ENCODE measurements at places on chromosomes 3 and 15.

- no peak for DNase-seq
Observed at GRCh38 chr15:97009031-97009431, 678.5 kb downstream of the NR2F2 start.

DNA sequence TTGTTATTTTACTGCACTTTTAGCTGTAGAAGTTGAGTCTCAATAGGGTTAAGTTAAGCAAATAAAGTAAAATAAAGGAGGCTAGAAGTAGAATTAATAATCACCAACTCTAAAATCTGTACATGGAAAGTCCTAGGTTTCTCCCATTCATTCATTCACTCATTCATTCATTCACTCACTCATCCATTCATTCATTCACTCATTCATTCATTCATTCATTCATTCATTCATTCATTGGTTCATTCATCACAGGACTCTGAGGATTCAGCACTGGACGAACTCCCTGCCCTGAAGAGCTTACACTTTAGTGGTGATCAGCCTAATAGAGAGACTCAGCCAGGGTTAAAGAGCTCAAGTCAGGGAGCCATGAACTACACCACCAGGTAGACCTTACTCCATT is 4.5 kb upstream of the LSG1 start:
- no peak for DNase-seq

DNA sequence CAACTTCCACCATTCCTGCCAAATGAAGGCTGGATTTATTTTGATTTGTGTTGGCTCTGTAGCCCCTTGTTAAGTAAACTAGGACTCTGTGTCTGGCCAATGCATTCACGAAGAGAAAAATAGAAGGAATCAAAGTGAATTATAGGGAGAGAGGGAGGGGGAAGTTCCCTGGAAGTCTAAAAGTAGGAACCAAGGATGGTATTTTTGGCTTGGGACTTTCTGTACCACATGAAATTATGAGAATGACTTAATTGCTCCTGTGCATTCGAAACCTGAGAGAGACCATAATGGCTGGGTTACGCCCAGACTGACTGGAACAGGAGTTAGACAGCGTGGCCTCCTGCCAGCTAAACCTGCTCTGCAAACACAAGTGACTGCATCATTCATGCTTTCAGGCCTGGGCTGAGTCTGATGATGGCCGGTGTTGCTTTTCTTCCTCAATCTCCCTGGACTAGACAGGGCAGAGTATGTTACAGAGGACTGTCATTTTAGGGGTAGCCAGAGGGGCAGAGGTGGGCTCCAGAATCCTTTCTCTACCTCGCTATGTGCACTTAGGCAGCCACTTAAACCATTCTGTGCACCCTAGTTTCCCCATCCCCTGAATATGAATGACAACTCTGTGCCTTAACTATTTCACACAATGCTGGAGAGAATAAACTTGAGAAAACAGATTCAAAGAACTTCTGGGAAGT is 58.9 kb downstream of the MYO1E start:
- DNase-seq: peak; percentile 82

DNA sequence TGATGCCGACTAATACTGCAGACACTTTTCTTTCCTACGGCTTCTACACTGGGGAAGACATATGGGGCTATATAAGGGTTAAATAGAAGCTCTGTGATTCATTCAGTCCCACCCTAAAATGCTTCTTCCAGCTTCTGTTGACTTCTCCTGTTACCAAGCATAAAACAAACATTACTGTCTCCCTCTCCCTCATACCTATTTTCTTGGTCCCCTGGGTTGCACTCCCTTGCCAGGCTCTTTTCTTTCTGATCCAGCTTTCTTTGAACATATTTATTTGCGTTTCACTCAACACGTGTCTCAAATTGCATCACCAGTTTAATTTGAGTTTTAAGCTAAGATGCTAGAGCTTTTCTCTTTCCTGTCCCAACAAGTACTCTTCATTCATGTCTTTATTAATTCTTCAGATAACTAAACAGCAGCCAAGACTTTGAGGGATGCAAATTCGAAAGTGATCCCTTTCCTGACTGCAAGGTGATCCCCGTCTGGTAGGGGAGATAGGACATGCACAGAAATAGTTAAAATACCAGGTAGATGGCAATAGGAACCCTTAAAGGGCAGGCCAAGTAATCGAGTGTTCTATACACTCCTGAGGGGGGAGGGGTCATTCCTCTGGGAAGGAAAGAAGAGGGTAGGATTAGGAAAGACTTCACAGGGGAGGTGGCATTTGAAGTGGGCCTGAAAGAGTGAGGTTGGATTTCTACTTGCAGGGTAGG is 198.6 kb upstream of the BCL6 start:
- DNase-seq: no peak

- no peak for DNase-seq
Observed at GRCh38 chr3:141021261-141021660, 29.9 kb upstream of the SPSB4 start.

- DNase-seq: no peak
Observed at GRCh38 chr3:11390411-11391131, 118.4 kb downstream of the ATG7 start.

DNA sequence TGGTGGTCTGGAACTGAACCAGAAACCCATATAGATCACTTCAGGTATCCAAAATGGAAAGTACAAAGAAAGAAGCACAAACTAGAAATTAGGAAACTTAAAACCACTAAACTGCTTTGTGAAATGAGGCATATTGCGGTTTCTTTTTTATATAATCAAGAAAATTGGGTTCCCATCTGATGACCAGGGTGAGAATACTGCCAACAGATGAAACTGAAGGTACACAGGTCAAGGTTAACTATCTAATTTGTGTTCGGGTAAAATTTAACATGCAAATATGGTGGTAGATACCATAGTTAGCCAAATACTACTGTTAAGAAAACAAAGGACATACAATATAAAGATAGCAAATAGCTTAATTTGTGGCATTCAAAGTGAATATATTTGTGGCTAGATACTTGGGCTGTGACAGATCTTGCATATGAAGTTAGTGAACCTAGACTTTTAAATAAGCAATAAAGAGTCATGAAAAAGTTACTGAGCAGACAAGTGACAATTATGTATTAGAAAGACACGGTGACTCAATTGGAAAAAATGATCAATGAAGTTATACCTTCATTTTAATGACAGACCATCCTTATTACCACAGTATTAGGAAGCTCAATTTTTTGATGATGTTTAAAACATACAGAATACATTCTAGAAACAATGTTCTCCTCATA is 127.4 kb downstream of the NR2E3 start:
- DNase-seq: no peak

DNA sequence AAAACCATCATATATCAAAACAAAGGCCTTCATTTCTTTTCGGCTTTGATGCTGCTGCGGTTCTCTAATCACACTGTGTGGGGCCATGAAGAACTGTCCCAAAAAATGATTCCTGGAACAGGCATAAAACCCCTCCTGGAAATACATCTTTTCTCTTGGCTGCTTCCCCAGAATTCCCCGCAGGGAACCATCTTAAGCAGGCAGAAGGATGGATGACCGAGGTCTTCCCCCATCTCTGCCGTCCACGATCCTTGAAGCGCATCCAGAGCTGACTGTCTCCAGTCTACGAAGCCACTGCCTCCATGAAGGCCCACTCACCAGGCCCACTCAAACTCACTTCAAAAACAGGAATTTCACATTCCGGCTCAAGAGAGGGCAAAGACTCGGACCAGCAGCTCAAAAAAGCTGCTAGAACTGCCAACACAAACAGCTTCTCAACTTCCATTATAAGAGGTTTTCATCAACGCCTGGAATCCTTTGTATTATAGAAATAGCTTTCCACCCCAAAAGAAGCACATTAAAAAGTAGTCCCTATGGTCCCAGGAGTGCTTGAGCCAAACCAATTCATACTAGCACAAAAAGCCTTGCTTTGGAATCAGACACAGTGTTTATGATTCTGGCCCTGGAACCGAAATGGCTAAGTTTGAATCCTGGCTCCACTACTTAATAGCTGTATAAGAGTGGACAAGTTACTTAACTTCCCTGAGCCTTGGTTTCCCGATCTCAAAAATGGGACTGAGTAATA is 487.5 kb upstream of the WNT5A start:
- DNase-seq: no peak

DNA sequence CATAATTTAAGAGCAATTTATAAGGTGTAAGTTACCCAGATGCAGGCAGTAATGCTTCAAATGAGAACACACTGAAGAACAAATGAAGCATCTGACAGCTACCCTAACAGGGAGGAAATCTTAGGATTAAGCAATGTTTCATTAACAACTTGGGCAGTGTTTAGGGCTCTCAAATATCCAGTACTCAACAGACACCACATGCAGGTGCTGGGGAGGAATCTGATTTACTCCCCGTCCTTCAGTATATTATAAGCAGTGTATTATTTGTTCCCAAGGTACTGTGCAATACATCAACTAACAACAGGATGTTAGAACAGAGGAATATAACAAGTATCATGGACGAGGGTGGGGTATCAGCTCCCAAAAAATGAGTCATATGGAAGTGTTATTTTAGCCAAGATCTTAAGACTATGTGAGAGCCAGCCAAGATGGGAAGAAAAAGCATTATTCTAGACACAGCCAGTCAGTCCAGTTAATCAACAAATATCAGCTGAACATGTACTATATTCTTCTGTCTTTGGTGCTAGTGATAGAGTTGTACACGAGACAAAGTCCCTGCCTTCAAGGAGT is 20.4 kb downstream of the BTBD1 start:
- DNase-seq: no peak

- no peak for DNase-seq
Observed at GRCh38 chr3:101124125-101124524, 130.9 kb upstream of the ABI3BP start.
